ENCODE measurements at places on chromosomes 11 and 22. TPM values are rescaled to one million over a fixed set of nuclear protein-coding genes. Genes with fewer than 3 reads are reported as not detected.

- H3K36me3 ChIP-seq, result no peaks in the 10 kb centered on the region
- H3K27ac ChIP-seq, result no peak overlapping the region
- H3K4me3 ChIP-seq, result no peak overlapping the region
- no peak for DNase-seq
Measured at GRCh38 chr11:103281301-103281700, 172.1 kb downstream of the DYNC2H1 start.

GRCh38 chr22:27720860-27721259, 80.7 kb downstream of the MN1 start:
- no peak overlapping the region for H3K4me3 ChIP-seq
- H3K36me3 ChIP-seq, result no peaks in the 10 kb centered on the region
- no peak for DNase-seq
- H3K27me3 ChIP-seq, result no peaks in the 10 kb centered on the region
- peaks cover under 1% of the 10 kb centered on the region for H3K4me1 ChIP-seq

DNA sequence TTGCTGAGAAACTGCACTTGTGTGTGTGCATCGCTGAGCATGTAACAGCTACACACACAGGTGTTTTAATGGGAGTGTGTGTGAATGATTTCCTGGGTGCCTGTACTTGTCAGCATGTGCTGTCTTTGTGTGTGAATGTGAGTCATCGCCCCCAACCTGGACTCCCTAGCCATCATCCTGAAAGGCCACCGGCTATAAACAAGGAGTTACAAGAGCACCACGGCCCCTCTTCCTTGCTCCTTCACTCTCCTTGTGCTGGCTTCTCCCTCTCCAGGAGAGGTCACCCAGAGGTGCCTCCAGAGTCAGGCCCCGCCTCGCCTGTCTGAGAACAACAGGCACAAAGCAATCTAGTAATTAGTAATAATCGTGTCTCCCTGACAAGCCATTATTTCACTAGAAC, 419.2 kb downstream of the BUD13 start:
- no peak overlapping the region for H3K4me3 ChIP-seq
- DNase-seq, result no peak
- H3K27ac ChIP-seq, result no peak overlapping the region
- no peaks in the 10 kb centered on the region for H3K36me3 ChIP-seq
- H3K27me3 ChIP-seq, result no peaks in the 10 kb centered on the region
- no peaks in the 10 kb centered on the region for H3K4me1 ChIP-seq

DNA sequence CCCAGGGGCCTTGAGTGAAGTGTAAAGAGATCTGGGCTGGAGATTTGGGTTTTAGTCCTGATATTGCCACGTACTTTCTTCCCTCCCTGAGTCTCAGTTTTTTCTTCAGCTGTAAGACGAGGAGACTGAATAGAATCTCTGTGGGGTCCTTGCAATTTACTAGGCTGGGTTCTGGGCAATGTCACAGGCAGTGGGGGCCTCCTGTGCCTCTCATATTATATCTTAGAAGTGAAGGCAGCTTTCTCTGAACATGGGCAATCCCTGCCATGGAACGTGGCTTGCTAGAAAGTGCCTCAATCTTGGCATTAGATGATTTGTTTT, 62.0 kb upstream of the PTPRJ start:
- peaks cover 3% of the 10 kb centered on the region for H3K4me1 ChIP-seq
- no peaks in the 10 kb centered on the region for H3K27me3 ChIP-seq
- no peaks in the 10 kb centered on the region for H3K36me3 ChIP-seq
- H3K4me3 ChIP-seq, result no peak overlapping the region

DNA sequence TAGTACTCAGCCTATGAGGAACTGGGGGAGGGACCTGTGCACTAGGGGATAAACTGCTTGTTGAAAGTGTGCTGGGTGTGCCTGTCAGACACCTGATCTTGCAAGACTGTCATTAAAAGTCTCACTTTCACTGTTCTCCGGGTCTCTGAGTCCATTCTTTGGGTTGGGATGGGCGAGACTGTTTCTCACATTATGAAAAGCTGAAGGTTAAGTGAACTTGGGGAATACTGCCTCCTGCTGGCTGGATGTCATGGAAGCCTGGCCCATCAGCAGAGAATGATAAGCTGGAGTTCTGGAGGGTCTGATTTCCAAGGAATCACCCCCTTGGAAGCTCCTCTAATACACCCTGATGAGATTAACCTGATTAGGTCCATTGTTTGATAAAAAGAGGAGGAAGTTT, 9.0 kb upstream of the VPREB1 start:
- no peaks in the 10 kb centered on the region for H3K36me3 ChIP-seq

GRCh38 chr11:31645747-31646146, 136.2 kb downstream of the ELP4 start:
- H3K27me3 ChIP-seq, result no peaks in the 10 kb centered on the region
- no peaks in the 10 kb centered on the region for H3K36me3 ChIP-seq
- H3K4me1 ChIP-seq, result no peaks in the 10 kb centered on the region
- H3K27ac ChIP-seq, result no peak overlapping the region

The VSIG10L2 gene
- polyA plus RNA-seq, result not detected

The OR8A1 gene
- polyA plus RNA-seq, result 0.29 TPM

GRCh38 chr22:39958949-39959639, 1.1 kb upstream of the TMA7B start:
- H3K4me3 ChIP-seq, result no peak overlapping the region
- no peak for DNase-seq
- H3K27ac ChIP-seq, result no peak overlapping the region
- H3K27me3 ChIP-seq, result no peaks in the 10 kb centered on the region
- peaks cover 18% of the 10 kb centered on the region for H3K4me1 ChIP-seq

The CASP5 gene
- 0.37 TPM for polyA plus RNA-seq

Data from testis (tissue), 5 donors.